ENCODE measurements at places on chromosomes 2 and 18.
A peak's percentile ranks its signal among the peaks of the same experiment; 100 is the strongest.

DNA sequence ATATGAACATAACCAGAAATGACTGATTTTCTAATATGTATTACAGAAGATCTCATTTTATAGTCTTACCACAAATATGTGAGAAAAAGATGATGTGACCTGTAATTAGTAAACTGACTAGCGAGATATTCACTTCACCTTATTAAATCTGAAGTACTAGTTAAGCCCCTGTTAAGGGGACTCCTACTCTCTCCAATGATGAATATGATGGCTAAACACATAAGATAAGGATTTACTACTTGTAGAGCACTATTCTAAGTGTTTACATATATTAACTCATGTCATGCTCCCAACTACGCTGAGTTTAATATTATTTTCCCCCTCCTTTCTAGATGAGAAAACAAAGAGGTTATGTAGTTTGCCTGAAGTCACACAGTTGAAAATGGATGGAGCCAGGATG is 40.9 kb downstream of the SP3 start:
- DNase-seq, result peak; percentile 26

DNA sequence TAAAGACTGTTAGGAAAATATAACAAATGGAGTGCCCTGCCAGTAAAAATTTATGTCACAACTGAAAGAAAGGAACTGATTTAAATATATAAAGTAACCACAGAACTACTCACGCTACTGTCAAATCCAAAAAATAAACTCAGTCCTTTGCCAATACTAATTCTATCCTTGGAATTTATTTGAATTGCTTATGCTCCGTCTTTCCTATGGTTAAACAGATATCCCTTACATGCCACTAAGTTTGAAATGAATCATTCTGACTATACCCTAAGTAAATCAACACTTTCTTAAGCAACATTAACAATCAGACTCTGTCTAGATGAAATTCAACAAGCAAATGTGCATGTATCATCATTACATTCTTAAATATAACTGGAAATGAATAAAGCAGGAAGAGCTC is 9.8 kb downstream of the HNRNPLL start:
- DNase-seq, result no peak

GRCh38 chr18:51941999-51942398 is 398.0 kb upstream of the DCC start:
- DNase-seq, result no peak

- DNase-seq, result peak; percentile 90
These were observed at the start of gene UBXN2A for GRCh38 chr2:23939987-23940717. Gene UBXN2A (plus strand): TSS chr2:23940463. CDS start chr2:23958315, 17,852 bp downstream.

GRCh38 chr18:8314124-8314523 is 295.1 kb upstream of the RAB12 start:
- no peak for DNase-seq

- no peak for DNase-seq
These were observed 38.4 kb downstream of the METAP1D start for GRCh38 chr2:172038121-172038520.

GRCh38 chr2:234792621-234793022 is 159.2 kb upstream of the SH3BP4 start:
- no peak for DNase-seq

- DNase-seq, result no peak
These were observed 96.7 kb downstream of the SH3BP4 start for GRCh38 chr2:235048549-235048948.

Measured in NCI-H524 (cell line).